NCI-H524 treated with DMSO at 0.1 percent for 48 hours (cell line): ENCODE measurements at places on chromosomes 3 and 15.
A peak's percentile ranks its signal among the peaks of the same experiment; 100 is the strongest.

GRCh38 chr3:33982269-33982798 is 183.9 kb downstream of the PDCD6IP start:
- no peak for DNase-seq

- DNase-seq = no peak
Observed at GRCh38 chr3:81758275-81758674, 3.2 kb downstream of the GBE1 start.

DNA sequence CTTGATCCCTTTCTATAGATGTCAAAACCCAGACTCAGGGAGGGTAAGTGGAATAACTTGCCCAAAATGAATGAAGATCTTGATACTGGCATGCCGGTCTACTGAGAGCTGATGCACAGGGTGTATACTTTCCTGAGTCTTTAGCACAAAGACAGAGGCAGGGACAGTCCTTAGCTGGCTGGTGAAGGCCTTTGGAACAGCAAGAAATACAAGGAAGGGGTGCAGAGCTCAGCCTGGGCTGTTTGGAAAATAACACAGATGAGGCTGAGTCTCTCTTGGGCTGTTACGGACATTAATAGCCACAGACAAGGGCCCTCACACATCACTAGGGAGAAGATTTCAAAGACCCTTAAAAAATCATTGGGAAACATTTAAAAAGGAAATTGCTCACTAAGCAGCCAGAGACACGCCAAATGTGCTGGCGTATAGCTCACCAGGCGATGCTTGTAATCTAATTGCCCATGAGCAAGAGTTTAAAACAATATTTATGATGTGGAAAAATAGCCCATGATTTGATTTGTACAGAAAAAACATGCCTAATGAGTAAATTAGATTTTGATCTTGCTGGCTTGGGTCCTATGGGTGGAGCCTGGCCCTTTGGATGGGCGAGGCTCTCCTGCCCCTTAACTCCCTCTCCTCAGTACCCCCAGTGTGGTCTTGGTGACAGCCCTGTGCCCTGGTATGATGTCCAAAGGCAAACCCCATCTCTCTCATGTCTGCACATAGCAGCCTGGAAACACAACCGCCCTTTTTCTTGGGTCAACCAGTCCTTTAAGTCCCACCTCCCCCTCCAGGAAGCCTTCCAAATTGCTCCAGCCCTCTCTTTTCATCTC is 81.8 kb upstream of the MRPS22 start:
- DNase-seq = no peak

- DNase-seq = no peak
Observed at GRCh38 chr15:38424101-38424552, 29.8 kb upstream of the FAM98B start.

GRCh38 chr15:40978562-40978961 is 25.3 kb downstream of the CHAC1 start:
- no peak for DNase-seq

- no peak for DNase-seq
Observed at GRCh38 chr3:177197727-177198460, 612 bp upstream of the TBL1XR1 start.

DNA sequence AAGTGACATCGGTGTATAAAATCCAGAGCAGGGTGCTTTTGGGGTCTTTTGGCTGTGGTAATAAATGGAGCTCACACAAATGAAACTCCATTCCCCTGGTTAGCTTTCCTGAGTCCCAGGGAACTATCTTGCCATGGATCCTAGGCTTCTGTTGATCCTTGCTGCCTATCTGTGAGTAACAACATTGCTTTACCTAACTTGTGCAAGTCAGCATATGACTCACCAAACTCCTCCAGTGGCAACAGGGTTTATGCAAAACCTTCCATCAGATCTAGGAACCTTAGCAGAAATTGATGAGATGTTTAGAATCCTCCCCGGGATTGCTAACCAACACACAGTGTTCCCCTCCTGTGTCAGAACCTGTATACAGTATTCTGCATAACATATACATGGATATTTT is 105.4 kb downstream of the SCAPER start:
- DNase-seq = no peak

DNA sequence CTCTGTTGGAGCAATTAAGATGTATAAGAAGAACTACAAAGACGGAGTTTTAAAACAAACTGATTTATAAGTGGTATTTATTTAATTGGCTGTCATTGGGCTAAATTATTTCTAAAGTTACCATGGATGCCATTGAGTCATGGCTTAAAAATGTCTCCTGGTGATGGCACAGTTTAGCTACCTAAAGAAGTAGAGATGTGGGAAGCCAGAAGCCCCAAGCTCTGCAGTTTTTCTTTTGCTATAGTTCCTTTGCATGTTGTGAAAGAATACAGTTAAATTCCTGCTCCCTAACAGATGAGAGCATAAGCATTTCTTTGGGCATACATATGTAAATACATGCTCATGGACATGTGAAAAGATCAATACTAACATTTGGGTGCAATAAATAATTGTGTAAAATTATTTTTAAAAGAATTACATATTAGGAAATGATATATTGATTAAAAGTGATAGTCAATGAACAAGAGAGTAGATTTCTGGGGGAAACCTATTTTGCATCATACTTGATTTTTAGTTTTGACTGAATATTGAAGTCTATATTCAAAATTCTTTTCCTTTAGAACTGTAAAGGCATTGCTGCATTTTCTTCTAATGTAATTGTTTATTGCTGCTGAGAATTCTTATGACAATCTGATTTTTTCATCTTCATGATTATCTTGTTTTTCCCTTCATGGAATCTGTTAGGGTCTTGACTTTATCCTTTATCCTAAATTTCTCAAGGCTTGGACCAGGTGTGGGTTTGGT is 2.1 kb downstream of the OPA1 start:
- DNase-seq = no peak

- DNase-seq = no peak
Observed at GRCh38 chr3:11629716-11630115, 14.0 kb downstream of the VGLL4 start.

- DNase-seq = no peak
Observed at GRCh38 chr3:15204005-15204404, 2.0 kb upstream of the CAPN7 start.

DNA sequence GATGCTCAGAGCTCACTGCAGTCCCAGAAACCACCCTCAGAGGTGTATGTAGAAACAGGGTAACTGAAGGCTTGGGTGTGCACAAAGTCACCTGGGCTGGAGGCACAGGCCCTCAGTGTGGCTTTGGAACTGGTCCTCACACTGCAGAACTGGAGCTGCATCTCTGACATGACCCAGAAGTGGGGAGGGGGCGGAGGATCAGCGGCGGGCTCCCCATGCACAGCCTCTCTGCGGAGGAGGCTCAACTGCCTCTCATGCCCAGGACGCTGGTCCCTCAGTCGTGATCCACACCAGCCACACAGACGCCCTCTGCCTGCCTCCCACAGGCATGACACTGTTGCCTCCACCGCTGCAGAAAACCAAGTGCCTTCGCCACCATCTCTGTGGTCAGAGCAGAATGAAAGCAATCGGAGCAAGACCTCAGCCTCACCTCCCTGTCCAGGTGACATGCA is 73.7 kb downstream of the TM2D3 start:
- no peak for DNase-seq

GRCh38 chr15:45871121-45871855 is 236.5 kb downstream of the SQOR start:
- DNase-seq = no peak

- DNase-seq = no peak
Observed at GRCh38 chr3:158127250-158128219, 17.6 kb downstream of the RSRC1 start.

DNA sequence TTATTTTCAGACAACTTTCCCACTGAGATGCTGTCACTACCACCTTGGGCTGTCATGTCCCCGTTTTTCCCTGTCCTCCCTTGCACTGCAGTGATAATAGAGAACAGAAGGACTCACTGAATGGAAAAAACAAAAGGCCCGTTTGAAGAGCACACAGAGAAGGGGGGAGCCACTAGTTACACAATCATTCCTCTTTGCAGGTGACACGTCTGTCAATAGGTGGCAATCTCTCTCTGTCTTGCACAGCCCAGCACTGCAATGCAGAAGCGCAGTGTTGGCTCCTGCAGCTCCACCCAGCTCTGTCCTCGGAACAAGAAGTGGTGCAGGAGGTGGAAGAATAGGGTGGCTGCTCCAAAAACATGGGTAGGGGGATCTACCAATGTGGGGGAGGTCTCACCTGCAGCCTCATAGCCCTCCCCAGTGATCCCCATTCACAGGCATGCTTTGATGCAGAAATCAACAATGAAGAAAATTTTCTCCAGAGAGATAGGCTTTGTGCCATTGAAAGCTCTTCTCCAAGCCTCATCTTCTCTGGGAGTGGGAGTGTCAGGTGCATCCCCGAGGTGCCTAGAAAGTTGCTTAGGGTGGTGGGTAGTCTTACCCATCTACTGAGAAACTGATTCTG is 31.8 kb downstream of the FSTL1 start:
- DNase-seq = peak; percentile 70

DNA sequence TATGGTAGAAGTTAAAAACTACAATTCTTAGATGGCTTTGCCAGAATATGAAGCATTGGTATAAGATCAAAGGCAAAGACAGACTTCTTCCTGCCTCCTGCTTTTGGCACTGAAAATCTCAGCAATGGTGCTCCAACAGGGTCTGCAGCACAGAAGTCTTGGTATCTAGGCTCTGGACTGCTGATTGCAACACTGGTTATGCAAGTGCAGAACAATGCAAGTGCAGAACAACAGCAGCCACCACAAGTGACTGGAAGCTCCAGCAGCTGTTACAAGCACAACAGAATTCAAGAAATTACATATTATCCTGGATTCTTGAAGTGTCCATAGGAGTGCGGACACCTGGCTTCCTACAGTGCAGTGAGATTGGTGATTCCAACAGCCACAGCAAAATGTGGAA is 33.7 kb downstream of the ZBTB20 start:
- DNase-seq = no peak

- no peak for DNase-seq
Observed at GRCh38 chr15:86135041-86135440, 55.4 kb downstream of the AGBL1 start.

DNA sequence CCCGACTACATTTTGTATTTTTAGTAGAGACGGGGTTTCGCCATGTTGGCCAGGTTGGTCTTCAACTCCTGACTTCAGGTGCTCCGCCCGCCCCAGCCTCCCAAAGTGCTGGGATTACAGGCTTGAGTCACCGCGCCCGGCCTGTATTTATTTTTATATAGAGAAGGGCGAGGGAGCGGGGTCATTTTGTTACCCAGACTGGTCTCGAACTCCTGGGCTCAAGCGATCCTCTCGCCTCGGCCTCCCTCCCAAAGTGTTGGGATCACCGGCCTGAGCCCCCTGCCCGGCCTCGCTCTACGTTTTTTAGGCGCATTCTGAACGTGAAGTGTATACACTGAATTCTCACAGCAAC is 514 bp upstream of the PPP4R2 start:
- DNase-seq = no peak

- no peak for DNase-seq
Observed at GRCh38 chr3:21533002-21533401, 218.0 kb downstream of the ZNF385D start.

GRCh38 chr3:194212161-194212844 is 76.4 kb downstream of the HES1 start:
- DNase-seq = no peak

- no peak for DNase-seq
Observed at GRCh38 chr15:51869060-51869421, 39.6 kb downstream of the TMOD3 start.

- no peak for DNase-seq
Observed at GRCh38 chr3:180646187-180646790, 33.0 kb downstream of the CCDC39 start.

- no peak for DNase-seq
Observed at GRCh38 chr15:47744973-47745372, 27.7 kb downstream of the SEMA6D start.

GRCh38 chr15:64071931-64072765 is 21.5 kb downstream of the CIAO2A start:
- DNase-seq = no peak

GRCh38 chr15:38228618-38229017 is 24.0 kb upstream of the SPRED1 start:
- no peak for DNase-seq

DNA sequence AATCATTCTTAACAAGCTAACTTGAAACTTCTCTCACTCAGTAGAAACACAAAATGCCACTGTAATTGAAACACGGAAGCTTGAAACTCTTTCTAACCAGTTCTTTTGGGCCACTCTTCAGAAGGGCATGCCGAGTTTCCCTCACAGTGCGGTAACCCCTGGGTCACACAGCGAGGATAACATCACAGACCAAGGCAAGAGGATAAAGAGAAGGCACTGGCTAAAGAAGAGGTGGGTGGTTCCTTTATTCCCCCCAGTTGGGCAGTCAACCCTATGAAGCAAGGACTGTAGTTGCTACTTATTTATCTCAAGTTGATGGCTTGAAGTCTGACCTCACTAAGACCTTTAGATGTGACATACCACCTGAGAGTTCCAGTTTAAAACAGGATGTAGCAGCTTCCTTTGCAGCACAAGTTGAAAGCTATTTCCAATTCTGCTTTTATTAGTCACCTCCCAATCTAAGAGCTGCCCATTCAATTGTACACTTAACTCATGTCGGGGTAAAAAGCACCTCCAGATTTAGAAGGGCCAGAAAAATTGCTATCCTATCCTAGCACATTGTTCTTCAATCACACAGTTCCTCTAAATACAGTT is 272.4 kb downstream of the TIGIT start:
- DNase-seq = no peak

- no peak for DNase-seq
Observed at GRCh38 chr15:94858920-94859319, 627.6 kb downstream of the MCTP2 start.

DNA sequence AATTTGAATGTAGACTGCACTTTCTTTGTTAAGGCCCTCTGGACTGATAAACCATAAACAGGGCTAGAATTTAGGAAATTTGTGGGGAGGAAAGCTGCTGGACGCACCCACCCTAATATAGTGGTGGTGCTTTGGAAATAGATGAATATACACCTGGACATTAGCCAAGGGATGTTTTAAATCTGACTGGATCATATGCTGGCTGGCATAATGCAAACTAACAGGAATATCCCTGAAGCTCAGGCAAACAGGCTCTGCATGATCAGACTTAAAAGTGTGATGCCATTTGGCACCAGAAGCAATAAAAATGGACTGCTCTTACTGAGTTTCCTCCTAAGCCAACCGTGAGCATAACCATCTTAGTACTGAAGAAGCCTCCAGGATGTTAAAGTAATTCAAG is 465.8 kb upstream of the ROBO1 start:
- no peak for DNase-seq

- DNase-seq = no peak
Observed at GRCh38 chr3:41394896-41395295, 195.6 kb downstream of the CTNNB1 start.

GRCh38 chr3:71680603-71681002 is 44.6 kb downstream of the EIF4E3 start:
- no peak for DNase-seq
